ENCODE measurements at places on chromosomes 7 and 10.

- DNase-seq: no peak
These were observed 94.4 kb downstream of the VOPP1 start for GRCh38 chr7:55477781-55478374.

GRCh38 chr7:139574618-139575337 lies 51.3 kb downstream of the CLEC2L start:
- DNase-seq: no peak

- no peak for DNase-seq
These were observed 210.6 kb downstream of the ZNF365 start for GRCh38 chr10:62584731-62585130.

- no peak for DNase-seq
These were observed 2.0 kb downstream of the RHEB start for GRCh38 chr7:151517601-151518104.

DNA sequence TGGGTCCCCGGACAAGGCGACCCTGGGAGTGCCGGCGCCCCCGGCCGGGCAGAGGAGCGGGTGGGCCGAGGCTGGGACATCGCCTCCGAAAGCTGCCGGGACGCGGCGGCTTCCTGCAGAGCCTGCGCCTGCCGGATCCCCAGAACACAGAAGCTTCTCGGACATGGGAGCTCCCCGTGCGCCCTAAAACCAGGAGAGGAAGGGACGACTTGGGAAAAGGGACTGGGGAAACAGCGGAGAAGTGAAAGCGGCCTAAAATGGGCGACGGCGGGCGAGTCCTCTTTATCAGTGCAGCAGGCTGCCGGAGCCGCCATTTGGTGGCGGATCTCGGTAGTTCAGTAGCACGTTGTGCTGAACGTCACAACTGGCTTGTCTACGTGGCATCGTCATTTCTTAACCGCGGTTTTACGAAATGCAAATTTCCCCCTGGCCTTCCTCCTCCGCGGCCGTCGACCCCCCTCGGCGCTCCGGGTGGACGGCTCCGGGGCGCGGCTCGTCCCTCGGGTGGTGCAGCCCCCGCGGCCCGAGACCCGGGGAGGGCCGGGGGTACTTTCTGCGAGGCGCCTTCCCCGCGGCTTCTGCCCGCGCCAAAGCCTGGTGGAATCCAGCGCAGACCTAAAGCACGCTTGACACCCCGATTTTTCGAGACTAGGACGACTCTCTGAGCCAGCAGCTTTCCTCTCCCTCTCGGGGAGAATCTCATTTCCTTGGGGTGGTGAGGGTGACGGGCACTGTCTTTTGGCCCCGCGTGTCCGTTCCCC lies 9.9 kb upstream of the SPAG6 start:
- DNase-seq: no peak

GRCh38 chr10:131207584-131208532 lies 103.7 kb downstream of the TCERG1L start:
- DNase-seq: no peak

DNA sequence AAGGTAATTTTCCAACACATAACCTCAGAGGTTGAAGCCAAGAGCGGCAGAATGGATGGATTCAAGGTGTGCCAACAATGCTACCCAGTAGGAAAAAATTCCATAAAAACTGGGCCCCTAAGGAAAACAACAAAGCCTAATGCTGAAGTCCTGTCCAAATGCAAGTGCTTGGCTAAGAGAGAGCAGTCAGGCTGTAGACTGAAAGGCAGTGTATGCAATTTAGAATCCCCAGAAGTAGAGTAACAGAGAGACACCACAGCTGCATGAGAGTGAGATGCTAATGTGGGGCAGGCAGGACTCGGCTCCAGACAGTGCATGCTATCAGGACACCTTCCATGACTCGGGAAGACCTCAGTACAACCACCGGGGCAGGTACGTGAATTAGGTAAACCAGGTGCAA lies 124.5 kb downstream of the ZFAND4 start:
- no peak for DNase-seq

- DNase-seq: no peak
These were observed 26.4 kb downstream of the FBXW4 start for GRCh38 chr10:101668566-101668965.

GRCh38 chr10:10911471-10911921 lies 106.2 kb upstream of the CELF2 start:
- no peak for DNase-seq

GRCh38 chr7:148556892-148557291 lies 33.7 kb upstream of the C7orf33 start:
- no peak for DNase-seq

DNA sequence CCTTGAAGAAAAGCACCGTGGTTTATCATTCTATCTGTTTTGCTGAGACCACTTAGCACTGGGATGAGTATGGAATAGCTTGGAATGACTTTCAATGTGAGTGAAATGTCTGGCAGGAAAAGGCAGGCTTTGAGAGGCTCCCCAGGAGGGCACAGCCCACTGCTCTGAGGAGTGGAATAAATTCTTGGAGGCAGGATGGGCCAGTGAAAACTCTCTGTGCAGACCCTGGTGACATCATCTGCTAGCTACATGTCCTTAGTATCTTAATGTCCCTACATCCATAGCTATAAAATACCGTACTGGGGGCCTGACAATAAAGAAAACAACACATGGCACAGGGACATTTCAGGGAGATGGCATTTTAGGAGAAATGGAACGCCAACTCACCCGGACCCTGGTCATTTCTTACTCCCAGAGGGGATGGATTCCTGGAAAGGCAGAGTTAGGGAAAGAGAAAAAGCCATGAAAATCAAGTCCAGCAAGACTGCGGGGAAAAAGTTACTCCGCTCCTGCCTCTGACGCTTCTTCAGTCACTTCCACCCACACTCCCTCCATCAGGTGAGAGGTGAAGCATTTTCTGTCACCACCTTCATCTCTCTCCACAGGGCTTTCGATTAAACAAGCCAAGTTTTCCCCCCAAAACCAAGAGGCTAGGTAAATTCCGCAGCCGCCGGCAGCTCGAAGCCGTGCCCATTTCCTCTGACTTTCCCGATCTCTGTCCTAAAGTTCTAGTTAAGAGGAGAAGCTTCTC lies 991 bp downstream of the ZNF239 start:
- DNase-seq: no peak

- no peak for DNase-seq
These were observed 93.4 kb downstream of the NSUN6 start for GRCh38 chr10:18557960-18558359.

DNA sequence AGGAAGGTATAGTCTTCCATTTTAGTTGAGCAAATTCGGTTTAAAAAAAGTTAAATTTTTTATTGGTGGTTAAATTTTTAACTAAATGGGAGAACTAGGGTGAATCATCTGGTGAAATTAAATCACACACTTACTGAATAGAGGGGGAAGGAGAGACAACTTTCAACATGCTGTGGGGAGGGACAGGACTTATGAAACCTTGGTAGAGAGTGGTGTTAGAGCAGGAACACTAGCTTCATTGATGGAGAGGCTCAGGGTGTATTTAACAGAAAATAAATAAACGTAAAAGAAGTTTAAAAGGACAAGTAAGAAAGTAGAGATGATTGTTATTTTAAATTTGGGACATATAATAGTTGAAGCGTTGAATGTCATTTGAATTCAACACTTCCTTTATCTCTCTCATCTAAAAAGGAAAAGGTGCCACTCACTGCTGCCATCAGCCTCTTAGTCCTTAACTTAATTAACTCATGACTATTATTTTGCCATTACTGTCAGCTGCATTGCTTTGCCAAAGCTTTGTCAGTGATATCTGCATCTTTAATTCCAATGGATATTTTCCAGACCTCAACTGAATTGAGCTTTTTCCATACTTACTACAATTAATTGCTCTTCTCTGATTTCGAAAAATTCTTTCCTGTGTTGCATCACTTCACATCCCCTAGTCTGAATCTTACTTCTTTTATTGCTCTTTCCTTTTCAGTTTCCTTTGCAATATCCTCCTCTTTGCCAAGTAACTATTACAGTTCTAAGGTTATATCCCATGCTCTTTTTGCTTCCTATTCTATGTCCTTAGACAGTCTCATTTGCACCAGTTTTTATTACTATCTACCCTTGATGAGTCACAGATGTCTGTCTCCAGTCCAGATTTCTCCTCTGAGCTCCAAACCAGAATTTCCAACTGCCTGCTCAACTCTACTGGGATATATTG lies 71.7 kb downstream of the GNAT3 start:
- no peak for DNase-seq

DNA sequence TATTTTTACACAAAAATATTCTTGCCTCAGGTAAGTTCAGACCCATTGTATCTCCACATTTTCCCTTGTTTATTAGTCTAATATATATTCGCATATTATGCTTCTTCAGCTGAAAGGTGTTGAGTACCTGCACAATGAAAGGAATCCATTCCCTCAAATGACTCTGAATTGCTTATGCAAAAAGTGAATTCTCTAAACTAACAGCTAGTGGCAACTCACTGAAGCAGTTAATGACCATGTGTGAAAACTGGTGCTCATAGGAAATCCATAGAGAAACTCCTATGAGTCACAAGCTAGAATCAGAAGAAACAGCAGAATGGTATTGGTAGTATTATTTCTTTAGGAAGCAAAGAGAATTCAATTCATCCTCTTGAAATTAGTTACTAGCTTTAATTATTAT lies 33.5 kb upstream of the RNF148 start:
- no peak for DNase-seq

DNA sequence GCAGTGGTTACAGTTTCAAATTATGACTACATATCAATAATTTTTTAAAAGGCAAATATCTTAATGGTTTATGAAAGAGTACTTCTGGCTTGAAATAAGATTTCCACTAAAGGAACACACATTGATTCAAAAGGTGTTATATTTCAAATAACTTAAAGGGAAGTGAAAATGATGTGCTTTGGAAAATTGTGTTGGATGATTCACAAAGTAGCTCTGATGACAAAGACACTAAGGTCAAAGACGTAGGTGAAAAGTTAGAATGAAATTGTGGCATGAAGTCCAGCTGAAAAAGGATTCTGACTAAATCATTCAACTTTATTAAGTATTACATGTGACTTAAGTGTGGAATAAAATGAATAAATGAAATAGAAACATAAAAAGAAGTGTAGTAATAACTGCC lies 20.8 kb upstream of the OR2A5 start:
- DNase-seq: no peak

GRCh38 chr10:126250045-126250444 lies 138.2 kb downstream of the ADAM12 start:
- no peak for DNase-seq

DNA sequence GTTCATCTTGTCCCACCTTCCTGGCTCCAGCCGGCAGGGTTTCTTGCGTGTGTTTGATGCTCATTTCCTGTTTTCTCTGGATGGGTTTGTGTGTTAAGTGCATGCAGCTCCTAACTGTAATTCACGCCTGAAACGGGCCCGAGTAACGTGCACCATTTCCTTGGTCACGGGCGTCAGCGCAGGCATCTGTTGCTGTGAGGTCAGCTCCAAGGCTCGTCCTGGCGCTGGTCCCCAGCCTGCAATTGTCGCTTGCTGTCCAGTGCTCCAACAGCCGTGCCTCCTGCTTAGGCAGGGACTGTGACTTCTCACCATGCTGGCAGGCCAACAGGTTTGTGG lies 201.1 kb downstream of the GLRX3 start:
- no peak for DNase-seq

DNA sequence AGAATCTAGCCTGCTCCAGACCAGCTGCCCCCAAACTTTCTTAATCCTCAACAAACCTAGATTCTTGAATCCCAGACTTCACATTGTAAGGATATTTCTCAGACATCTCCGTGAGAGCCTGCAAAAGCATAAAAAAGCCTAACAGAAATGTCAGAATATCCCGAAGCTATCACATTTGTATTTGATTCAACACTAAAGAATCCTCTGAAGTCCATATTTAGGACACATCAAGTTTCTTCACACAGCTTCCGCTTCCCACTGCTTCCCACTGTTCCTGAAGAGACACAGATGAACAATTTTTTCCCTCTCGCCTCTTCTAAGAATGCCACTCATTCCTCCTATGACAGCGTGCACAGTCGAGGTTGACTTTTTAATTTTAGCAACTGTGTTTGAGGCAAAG lies 396.2 kb upstream of the IGFBP3 start:
- no peak for DNase-seq

GRCh38 chr7:51187941-51188340 lies 128.7 kb downstream of the COBL start:
- no peak for DNase-seq

- DNase-seq: no peak
These were observed 38.6 kb upstream of the TRIM8 start for GRCh38 chr10:102605712-102606111.

DNA sequence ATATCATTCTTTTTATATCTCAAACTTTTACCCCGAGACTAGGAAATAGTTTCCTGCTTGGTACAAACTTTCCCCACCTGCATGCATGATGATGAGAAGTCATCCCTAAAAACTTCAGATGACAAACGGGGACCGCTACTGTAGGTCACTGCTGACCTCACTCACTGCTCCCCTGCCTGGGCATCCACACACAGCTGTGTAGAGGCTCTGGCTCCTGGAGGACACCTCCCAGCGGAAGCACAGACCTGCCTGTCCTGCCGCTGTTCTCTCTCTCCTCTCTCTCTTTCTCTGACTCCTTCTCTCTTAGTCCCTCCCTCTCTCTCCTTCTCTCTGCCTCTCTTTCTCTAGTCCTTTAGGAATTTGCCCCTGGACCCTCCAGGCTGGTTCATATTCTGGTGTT lies 202.9 kb upstream of the PITRM1 start:
- no peak for DNase-seq

DNA sequence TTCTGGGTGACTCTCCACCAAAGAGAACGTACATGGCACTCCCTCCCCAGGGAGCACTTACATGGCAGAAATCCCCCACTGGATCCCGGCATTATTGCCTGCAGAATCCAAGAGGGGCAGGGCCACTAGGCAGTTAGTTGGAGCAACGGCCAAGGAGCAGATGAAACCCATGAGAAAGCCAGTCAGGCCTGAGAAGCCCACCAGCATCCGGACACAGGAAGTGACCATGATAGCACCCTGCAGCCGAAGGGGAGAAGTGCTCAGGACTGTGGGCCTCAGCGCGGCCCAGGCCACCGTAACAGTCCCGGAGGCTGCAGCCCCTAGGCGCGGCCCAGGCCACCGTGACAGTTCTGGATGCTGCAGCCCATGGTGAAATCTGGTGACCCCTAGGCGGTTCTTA lies 43.5 kb downstream of the STRA8 start:
- DNase-seq: no peak

- no peak for DNase-seq
These were observed 100.1 kb upstream of the COL1A2 start for GRCh38 chr7:94294471-94295131.

- DNase-seq: no peak
These were observed 29.2 kb upstream of the ELOVL3 start for GRCh38 chr10:102196893-102197292.

GRCh38 chr7:50085344-50085743 lies 7.7 kb downstream of the ZPBP start:
- DNase-seq: no peak

- no peak for DNase-seq
These were observed 233.4 kb downstream of the GPR37 start for GRCh38 chr7:124532166-124532565.

- no peak for DNase-seq
These were observed 17.6 kb upstream of the VSIR start for GRCh38 chr10:71790749-71791440.

DNA sequence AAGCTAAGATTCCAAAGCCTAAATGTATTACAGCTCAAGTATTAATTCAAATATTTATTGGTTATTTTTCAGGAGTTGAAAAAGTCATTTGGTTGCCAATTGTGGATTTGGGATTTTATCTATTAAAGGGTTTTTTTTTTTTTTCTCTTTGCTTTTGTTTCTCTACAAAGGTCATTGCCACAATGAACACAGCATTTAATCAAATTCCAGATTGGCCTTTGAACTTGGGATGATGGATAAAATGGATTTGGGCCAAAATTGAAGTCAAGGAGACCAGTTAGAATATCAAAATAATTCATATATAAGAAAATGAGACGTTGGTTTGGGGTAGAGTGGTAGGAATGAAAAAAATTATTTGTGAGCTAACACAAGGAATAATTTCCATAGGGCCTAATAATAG lies 9.6 kb downstream of the LIPN start:
- DNase-seq: no peak
